ENCODE measurements at places on chromosomes 2 and 18.

GRCh38 chr2:111135910-111136297 is 15.2 kb downstream of the BCL2L11 start:
- DNase-seq, result no peak

- DNase-seq, result no peak
These were observed 160.8 kb downstream of the LPIN1 start for GRCh38 chr2:11907190-11907589.

DNA sequence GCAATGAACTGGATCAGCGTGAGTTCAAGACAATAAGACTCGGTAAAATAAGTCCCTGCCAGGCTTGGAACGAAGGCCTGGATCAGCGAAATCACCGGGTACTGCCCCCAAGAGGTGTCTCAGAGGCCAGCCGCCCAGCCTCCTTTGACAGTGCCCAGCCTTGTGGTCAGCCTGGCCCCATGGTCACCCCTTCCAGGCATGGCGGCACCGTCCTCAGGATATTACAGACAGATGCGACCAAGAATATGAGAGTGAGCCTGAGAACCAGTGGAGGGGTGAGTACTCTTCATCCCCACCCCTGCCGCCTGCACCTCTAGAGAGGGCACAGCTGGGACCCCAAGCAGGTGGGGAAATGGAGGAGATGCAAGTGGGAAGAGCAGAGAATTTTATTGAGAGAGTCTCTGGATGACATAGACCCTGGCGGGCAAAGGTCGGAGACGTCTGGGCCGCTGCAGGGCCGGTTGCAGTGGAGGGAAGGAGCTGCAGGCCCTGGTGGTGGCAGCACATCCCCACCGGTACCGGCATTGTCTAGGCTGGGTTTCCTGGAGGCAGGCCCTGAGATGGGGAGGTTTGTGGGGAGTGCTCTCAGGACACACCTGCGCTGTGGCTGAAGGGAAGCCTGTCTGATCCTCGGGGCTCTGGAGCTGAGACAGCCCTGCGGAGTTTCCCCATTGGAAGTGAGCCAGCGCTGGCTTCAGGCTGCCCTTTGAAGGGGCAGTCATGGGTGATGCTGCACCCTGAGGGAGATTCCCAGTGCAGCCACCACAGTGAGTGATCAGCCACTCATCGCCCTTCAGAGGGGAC is 190.0 kb downstream of the SEPTIN10 start:
- DNase-seq, result no peak

DNA sequence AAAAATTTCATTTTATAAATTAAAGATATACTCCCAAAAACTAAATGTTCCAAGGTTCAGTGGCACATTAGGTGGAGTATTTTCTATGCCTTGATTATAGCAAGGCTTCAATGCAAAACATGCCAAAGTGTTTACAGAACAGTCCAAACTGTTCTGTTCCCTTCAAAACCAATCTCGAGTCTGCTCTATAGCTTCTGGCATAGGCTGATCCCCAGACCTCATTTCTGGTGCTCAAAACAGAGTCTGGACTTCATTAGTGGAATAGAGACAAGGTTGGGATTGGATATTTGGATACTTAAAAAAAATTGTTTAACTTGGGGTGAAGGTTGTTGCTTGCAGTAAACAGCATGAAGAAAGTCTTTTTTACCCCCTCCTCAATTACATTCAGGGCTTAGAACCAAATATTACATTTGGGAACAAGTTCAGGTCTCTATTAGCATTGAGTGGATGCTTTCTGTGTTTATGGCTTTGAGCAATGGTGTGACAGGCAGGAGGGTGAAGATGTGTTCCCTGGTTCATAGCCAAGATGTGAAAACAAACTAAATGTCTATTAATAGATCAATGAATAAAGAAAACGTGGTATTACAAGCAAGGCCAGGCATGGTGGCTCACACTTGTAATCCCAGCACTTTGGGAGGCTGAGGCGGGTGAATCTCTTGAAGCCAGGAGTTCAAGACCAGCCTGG is 208.1 kb upstream of the RND3 start:
- no peak for DNase-seq

DNA sequence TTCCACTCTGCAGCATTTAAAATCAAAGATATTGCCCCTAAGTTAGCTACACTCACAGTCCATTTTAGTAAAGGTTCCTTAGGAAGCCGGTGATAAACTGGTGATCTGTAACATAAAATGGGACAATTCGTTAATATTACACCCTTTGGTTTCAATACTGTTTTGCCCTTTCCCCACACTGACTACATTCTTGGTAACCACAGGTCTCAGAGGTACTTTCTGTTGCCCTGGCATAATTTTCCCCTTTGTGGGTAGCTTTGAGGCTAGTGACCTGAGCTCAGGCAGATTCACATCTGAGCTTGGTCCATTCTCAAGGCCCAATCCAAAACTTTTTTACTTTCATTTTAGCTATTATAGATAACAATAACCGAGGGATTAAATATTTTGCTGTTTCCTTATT is 32.9 kb upstream of the CSRNP3 start:
- DNase-seq, result no peak

All from HFFc6 (cell line).